ENCODE measurements at places on chromosomes 3 and 15.

DNA sequence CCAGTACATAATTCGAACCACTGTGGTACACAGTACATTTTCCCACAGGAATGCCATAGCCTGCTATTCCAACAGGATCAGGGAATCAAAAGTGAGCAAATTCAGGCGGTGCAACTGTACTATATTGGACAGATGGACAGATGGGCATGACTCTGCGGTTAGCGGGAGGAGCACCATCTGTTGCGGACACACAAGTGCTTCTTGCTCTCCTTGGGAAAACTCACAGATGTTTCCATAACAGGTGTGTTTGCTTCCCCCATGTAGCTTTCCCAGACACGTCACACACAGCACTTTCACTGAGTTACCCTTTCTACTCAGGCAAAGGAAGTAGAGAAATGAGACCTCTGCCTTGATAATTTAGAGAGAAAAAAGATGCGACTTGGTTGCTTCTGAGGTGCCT, 325.1 kb upstream of the THBS1 start:
- no peak for DNase-seq

DNA sequence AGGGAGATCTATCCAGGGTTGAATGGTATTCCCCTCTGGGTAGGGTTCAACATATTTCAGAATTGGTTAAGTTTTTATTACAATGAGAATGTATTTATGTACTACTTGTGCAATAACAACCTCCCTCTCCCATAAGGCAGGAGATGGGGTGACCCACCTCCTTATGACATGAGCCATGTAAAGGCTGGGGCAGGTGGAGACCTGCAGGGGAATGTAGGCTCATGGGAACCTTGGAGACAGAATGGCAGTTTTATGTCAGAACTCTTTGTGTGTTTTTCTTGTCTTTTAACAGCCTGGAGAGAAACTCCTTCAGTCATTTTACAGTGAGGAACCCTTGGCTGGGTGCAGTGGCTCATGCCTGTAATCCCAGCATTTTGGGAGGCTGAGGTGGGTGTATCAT, 24.6 kb upstream of the INSYN1 start:
- no peak for DNase-seq

DNA sequence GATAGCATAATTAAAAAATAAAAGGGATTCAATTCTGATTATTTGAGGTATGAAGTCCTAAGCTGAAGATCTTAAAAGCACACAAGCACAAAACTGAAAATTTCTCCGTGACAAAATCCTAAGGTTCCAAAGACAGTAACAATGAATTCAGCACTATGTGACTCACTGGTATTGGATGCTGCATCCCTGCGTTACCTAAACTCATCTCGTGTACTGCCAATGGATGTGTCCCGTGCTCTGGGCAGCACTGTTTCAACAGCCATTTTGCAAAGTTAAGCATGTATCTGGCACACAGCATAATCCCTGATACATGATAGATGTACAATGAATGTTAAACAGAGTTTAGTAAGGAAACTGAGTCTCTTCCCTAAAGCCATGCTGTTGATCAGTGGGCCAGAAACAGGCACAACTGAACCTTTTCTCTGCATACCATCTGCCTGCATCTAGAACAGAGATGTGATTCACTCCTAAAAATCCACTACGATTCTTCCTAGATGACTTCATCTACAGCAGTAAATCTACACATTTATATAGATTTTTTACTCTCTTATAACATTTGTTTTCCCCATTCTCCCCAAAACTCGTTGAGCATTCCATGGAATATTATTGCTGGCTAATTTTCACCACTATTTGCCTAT, 14.3 kb downstream of the SUCLG2 start:
- no peak for DNase-seq

DNA sequence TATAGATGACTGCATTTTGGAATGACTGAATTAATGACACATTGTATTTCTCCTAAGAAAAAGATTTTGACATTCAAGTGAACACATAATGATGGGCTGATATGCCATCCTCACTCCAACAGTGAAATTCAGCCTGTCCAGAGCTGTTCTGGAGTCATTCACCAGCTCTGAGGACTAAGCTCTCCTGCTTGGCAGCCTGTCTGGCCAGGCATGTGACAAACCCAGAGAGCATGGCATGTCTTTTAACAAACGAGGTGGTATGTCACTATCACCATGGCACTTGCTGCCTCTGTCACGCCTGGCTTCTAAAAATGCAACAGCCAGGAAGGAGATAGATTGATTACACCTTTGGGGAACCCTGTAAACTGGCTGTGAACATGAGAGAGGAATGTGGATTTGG, 1.4 kb downstream of the ACTC1 start:
- no peak for DNase-seq

DNA sequence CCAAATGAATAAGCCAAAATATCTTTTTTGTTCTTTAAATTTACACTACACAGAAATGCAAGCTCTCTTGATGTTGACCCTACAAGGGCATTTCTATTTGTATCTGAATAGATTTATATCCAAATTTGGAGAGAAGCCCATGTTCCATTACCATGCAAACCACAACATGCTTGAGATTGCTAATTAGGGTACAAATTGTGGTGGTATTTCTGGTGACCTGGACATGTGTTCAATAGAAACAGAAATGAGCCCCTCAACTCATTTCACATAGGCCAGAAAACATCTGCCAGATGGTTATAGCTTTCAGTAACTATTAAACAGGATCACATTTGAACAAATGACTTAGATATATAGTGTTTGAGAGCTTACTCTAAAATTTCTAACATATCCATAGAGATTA, 23.5 kb upstream of the PLSCR5 start:
- DNase-seq: no peak

GRCh38 chr3:121111914-121112612, 204.1 kb downstream of the STXBP5L start:
- DNase-seq: no peak

DNA sequence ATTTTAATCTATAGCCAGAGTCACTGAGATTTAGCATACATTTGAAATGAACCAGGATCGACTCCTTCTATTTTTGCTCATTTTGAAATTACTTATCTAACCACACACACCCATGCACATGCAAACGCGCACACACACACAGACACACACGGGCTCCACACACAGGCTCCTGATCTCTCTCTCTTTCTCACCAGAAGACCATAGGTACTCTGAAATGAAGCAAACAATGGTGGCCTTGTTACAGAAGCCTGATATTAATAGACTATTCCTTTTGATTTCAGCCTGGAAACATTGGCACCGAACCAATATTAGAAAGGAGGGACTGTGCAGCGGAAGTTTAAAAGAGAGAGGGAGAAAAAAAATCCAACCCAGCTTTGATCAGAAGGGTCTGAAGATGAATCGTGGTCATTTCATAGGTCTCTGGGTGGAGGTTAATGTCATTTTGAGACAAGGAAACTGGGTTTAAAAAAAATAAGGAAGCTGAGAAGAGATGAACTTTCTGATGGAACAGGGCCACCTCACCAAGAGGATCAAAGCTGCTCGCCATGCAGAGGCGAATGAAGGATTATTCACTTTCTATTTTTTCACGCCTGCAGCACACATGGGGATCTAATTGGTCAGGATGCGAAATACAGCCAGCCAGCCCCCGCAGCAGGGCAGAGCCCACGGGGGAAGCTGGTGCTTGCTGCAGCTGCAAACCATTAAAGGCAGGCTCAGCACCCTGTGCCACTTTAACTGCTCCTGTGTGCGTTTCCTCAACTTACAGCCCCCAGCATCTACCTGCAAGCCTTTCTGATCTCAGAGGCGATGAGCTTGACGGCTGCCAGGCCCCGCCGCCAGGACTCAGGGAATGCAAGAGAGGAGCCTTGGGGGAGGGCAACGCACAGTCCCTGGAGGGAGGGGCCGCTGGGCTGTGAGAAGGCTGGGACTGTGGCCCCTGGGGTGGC, 88.8 kb downstream of the HES1 start:
- no peak for DNase-seq

DNA sequence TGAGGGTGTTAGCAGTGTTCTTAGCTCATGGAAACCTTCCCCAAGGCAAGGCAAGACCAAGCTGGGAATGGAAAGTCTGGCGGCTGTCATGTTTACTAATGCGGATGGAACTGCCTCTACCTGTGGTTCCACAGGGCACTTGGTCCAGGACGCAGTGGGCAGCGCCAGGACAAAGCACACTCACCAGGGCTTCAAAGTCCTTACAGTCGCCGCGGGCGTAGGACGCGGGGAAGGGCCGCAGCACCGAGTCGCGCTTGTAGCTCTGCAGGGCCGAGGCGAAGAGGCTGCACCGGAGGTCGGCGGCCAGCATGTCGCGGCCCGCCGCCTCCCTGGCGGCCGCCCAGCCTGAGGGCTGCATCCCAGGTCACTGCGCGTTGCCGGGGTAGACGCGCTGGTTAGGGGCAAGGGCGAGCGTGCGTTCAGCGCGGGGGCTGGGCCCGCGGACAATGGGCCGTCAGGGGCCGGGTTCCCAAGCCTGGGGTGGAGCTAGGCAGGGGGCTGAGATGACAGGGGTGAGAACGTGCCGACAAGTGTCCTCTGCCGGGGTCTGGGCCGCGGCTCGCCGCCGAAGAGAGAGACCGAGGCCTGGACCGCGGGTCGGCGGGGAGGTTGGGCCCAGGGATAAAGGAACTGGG, 497 bp downstream of the PARP16 start:
- DNase-seq: no peak

DNA sequence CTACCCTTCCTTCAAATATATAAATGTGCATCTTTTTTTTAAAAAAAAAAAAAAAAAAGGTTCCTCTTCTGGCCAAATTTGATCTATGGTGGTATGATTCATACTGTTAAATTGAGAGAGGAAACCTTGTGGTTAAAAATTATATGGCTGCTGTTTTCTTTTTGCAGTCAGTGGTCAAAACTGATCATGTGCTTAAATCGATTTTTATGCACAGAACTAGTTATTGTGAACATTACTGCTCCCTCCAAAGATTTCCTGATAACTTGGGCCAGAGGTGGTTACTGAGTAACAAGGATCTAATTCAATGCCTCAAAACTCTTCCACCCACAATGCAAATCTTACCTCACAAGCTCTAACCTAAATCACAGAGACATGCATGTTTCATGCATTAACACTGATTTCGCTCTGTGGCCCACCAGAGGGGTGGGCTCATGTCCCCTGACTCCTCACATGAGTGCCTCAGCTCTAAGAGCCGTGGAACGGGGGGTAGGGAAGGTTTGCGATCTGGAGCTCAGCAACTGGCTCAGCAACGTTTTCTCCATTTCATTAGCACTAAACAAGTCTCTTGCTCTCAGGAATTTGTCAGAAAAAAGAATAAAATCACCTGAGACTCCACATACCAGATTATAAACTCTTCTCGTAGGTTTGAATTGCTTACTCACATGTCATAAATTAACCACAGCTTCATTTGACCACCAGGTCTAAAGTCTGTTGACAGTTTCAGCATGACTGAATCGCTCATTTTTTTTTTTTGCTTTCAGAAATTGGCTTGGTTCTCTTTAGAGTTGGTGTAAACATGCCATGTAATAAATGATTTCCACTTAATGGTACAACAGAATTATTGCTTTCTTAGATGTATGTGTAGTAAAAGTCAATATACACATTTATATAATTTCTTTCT, 280.4 kb downstream of the CD47 start:
- DNase-seq: no peak

GRCh38 chr3:72999951-73000350, 3.3 kb downstream of the PPP4R2 start:
- DNase-seq: no peak

DNA sequence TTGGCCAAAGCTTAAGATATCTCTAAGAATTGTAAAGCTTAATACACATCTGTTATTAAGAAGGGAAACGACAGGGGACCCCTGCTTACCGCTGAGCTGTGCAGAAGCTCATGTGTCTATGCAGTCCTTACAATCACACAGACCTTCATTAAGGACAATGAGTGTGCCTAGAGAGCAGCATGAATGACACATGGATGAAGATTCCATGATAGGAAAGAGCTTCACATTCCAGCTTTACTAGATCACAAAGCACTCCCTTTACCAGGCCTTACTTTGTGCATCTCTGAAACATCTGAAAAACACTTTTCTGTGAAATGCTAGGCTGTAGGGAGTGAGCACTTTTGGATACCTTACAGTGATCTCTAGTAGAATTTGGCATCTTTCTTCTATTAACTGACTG, 32.0 kb downstream of the RNF168 start:
- no peak for DNase-seq

DNA sequence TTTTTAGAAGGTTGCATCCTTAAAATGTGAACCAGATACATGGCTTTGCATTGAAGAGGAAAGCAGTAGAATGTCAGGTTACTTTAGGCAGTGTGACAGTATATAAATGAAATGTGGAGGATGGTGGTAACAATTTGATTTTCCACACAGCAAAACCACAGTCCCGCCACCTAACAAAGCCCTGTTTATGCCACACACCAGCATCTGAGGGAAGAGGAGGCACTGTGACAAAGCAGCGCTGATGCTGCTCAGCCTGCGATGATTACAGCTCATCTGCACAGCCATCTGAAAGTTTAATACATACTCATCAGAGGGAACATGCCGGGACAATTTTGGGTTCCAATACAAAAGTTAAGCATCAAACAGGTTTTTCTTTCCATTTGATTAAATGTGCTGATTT, 8.9 kb downstream of the RNF7 start:
- DNase-seq: no peak

DNA sequence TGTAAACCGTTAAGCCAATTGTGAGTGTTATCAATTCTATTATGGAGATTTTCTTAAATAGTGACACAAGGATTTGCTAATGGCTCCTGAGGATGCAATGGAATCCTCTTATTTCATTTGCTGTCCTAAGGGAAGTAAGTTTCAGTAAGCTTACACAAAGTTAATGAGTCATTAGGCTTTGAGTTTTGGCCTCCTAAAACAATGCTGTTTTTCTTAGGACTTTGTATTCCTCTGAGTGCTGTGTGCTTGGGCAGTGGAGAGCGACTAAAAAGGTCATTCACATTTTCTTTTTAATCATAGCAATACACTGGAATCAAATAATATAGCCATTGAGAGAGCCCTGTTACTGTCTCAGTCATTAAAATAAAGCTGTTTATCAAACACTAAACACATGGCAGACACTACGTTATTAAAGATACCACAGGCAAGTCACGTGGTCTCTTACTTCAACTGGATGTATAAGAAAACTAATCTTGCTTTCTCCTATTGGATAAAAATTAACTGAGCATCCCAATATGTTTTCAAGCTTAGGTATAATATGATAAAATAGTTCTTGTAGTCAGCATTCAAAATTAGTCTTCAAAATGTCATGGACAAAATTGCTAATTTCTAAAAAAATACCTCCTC, 290.8 kb downstream of the NLGN1 start:
- no peak for DNase-seq

DNA sequence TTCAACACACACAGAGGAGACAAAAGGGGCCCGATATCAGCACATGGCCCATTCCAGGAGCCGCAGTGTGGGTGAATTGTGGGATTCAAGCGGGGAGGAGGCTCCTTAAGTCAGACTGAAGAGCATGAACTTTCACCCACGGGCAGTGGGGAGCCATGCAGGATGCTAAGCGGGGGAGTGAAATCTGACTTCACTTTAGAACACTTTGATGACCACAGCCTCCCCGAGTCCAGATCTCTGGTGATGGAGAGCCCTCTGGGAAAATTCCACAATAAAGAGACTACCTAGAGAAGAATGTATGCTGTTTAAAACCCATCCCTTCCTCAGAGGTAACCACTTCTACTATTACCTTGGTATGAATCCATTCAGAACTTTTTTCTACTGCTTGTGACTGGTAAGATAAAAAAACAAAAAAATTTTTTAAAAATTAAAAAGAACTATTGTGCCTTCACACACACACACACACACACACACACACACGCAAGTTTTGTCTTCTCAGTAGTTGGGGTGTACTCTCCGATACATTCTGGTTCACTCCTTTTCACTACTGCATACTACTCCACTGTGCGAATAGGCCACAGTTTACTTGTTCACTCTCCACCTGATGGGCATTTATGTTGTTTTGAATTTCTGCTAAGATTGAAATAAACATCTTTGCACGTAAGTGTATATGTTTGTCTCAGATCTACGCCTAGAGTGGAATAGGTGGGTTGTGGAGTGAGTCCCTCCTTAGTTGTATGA, 2.0 kb upstream of the H1-8 start:
- no peak for DNase-seq

All from activated CD8-positive, alpha-beta memory T cell treated with anti-CD3 and anti-CD28 coated beads for 48 hours (primary cell).